ENCODE measurements at places on chromosomes 5 and 9.

- no peak for DNase-seq
These were observed 116.8 kb downstream of the MACIR start for GRCh38 chr5:103375350-103375749.

DNA sequence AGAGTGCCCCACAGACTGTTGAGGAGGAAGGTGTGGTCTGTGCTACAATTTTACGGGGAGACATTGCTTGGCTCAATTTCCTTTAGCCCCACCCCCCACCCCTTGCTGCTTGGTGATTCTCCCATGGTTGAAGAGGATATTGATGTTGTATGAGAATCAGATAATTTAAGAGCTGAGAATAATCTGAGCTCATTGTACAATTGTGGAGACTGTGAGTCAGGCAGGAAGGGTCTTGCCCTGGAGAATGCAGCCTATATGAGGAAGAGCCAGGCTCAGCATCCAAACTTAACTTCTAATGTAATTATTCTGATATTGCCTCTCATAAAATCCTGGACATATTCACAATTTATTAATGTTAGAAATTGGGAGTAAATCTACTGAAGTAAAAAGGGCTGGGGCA is 26.1 kb upstream of the OR2S2 start:
- DNase-seq: no peak

- DNase-seq: no peak
These were observed 49.9 kb upstream of the DPYSL3 start for GRCh38 chr5:147559749-147560148.

DNA sequence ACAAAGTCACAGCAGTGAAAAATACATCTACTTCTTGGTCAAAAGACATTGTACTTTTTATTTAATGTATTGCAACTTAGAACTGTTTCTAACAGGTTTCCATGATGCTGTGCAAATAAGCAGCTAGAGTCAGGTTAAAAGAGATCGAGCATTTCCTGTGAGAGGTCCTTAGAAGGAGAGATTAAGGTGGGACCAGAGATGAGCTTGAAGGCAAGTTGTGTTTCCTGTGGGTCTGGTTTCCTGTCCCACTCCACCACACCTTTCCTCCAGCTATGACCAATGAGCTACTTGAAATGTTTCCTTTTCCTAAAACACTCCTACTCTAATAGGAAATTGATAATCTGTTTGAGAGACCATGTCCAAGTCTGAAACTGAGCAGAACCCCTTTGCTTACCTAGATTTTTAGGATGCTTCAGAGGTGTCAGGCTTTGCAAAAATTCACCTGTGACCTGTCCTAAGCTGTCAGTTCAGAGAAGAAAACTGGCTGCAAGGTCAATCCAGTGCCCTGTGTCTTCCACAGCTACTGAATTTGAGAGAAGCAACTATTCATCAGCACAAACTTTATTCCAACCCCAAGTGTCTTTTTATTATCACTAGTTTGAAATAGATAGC is 13.1 kb upstream of the RLN1 start:
- DNase-seq: no peak

DNA sequence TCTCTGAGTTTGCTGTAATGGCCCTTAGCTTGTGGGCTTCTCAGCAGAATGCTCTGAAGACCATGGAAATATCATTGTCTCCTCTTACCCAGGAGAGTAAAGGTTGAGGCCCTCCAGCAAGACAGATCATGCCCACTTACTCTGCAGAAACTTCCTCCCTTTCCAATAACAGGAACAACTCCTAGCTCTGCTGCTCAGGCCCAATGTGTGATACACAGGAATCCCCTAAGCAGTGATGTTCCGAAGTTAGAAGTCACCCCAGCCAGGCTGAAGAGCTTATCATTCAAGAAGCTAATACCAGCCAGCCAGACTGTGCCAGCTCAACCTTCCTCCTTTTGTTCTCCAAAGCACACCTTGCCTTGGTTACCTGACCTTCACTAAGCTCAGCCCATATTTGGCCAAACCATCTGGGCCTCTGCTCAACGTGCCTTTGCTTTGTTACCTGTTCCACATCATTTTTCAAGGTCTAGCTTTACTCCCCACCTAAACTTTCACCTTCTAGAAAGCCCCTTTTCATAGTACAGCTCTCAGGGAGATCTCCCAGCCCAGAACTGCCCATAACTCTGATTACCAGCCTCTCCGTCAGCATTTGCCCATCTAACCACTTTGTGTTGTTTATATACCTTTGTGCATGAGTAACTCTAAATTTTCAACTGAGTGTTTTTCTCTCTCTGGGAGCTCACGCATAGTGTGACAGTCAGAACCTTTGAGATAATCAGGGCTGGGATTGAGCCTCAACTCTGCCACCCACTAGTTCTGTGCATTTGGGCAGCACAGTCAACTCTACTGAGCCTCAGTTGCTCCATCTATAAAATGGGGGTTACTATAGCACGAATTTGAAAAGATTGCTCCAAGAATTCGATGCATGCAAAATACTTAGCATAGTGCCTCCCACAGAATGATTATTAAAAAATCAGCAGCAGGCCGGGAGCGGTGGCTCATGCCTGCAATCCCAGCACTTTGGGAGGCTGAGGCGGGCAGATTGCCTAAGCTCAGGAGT is 107.6 kb upstream of the CPEB4 start:
- no peak for DNase-seq

DNA sequence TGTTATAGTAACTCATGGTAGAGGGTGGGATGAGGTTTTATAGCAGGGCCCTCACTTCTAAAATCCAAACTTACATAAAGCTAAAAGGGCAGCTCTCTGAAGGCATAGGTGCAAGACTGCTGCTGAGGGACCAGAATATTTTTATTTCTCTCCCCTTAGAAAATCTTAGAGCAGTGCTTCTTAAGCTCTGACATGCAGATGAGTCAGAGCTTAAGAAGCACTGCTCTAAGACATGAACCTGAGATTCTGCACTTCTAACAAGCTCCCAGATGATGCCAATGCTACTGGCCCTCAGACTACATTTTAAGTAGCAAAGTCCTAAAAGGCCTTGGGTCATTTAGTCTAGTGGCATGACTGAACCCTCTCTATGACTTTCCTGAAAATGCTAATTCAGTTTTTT is 97.6 kb upstream of the SPRY4 start:
- DNase-seq: no peak

GRCh38 chr5:97163360-97163764 is 19.7 kb downstream of the RIOK2 start:
- no peak for DNase-seq

DNA sequence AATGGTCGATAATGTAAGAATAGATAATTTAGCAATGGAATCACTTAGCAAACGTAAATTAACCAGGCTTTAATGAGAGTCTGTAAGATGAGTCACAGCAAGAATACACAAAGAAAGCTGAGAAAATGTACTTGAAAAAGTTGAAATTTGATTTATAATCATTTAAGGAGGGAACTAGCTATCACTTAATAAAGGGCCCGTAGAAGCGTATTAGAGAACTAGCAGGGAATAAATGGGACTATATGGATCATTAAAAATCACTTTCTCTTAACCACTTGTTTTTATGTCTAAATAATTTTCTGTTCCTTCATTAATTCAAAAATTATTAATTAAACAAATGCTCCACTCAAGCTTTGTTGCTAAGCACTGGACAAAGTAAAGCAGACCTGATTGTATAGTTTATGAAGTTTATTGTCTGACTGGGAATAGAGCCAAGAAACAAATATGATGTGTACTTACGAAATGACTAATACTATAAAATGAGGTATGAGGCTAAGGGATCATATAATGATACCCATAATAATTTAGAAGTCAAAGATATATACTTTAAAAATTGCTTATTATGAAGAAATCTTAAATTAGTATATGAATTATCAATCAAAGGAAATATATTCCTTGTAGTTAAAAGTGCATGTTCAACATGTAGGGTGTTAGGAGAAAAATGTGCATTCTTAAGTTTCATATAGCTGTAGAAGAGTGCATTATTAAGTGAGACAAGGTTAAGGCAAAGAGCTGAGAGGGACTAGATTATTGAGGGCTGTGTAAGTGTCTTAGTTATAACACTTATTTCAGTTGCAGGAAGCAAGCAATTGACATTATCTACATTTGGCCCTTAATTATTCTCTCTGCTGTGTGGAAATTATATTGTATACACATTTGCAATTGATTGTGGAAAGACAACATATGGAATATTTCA is 196.8 kb downstream of the PRDM9 start:
- no peak for DNase-seq

All from NCI-H1436 (cell line).